Activated T-helper 17 cell treated with anti-CD3 and anti-CD28 coated beads, Interleukin-2, amount 50 U/mL, for 72 hours (primary cell): ENCODE measurements at places on chromosomes 5 and 9.

DNA sequence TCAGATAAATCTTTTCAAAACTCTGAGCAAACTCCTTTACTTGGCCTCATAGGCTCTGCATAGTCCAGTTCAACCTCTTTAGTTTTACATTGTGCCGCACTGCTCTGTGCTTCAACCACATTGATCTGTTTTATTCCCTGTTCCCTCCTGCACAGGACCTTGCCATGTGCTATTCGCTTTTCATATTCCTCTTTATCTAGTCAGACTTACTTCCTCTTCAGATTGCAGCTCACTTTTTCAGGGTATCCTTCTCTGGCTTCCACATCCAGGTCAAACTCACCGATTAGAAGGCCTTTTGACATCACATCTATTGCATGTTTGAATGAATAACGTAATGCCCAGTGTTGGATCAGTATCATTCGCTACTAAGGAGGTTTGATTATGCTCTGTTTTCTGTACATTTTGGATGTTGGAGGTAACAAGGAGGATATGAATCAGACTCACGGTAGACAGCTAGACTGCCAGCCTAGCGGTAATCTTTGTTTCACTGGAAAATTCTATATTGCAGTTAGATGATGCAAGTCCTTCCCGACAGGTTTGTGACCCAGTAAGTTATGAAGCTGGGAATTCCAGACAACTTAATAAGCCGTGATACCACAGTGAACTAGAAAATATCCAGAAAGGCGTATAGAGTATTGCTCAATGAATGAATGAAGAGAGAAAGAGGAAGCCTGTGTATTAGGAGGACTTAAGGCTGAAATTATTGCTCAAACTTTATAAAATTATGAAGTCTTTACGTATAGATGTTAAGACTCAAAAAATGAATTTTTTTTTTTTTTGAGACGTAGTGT lies 65.7 kb downstream of the IQGAP2 start:
- H3K27me3 ChIP-seq, result no peaks in the 10 kb centered on the region
- H3K4me3 ChIP-seq, result peak overlapping the region; percentile 58
- peaks cover 58% of the 10 kb centered on the region for H3K4me1 ChIP-seq
- ATAC-seq, result peak; percentile 31
- peaks cover 35% of the 10 kb centered on the region for H3K36me3 ChIP-seq

GRCh38 chr9:3441197-3441816 lies 84.5 kb downstream of the RFX3 start:
- H3K27me3 ChIP-seq, result no peaks in the 10 kb centered on the region
- H3K27ac ChIP-seq, result no peak overlapping the region
- H3K36me3 ChIP-seq, result no peaks in the 10 kb centered on the region
- ATAC-seq, result peak; percentile 76
- H3K4me1 ChIP-seq, result no peaks in the 10 kb centered on the region

GRCh38 chr9:95373069-95373681 lies 55.7 kb upstream of the FANCC start:
- H3K4me1 ChIP-seq, result no peaks in the 10 kb centered on the region
- no peaks in the 10 kb centered on the region for H3K36me3 ChIP-seq
- no peak overlapping the region for H3K27ac ChIP-seq

DNA sequence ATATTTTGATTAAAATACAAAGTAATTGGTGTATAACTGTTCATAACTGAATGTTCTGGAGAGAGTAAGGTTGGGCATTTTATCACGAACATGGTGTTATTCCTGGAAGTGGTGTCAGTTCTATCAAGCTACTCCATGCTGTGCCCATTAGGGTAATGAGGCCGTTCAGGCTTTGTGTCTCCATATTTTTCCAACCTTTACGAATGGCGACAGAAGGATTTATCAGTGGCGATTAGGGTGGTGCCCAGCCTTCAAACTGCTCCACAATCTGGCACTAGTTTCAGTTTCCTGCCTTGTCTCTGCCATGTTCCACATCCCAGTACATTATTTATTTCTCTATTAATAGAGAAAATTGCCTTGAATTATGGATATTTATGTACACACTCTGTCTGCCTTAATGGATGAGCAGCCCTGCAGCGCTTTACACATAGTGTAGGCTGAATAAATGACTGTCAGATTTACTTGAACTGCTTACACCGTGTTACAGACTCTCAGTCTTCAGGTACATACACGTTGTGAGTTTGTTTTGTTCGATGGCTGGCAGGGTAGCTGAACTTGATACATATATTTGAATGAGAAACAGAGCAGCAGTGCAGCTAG lies 23.9 kb upstream of the TMC1 start:
- no peak overlapping the region for H3K27ac ChIP-seq
- no peaks in the 10 kb centered on the region for H3K36me3 ChIP-seq
- ATAC-seq, result no peak
- no peak overlapping the region for H3K4me3 ChIP-seq
- H3K4me1 ChIP-seq, result no peaks in the 10 kb centered on the region

- no peak overlapping the region for H3K27ac ChIP-seq
- ATAC-seq, result no peak
- no peaks in the 10 kb centered on the region for H3K27me3 ChIP-seq
- H3K4me3 ChIP-seq, result no peak overlapping the region
- no peaks in the 10 kb centered on the region for H3K4me1 ChIP-seq
Measured at GRCh38 chr5:59528202-59528862, 365.2 kb downstream of the PDE4D start.

- no peaks in the 10 kb centered on the region for H3K36me3 ChIP-seq
- ATAC-seq, result peak; percentile 65
- peak overlapping the region; percentile 36 for H3K4me3 ChIP-seq
- peaks cover 16% of the 10 kb centered on the region for H3K4me1 ChIP-seq
- peak overlapping the region; percentile 12 for H3K27ac ChIP-seq
Measured at GRCh38 chr9:37370968-37371563, 51.4 kb upstream of the GRHPR start.

DNA sequence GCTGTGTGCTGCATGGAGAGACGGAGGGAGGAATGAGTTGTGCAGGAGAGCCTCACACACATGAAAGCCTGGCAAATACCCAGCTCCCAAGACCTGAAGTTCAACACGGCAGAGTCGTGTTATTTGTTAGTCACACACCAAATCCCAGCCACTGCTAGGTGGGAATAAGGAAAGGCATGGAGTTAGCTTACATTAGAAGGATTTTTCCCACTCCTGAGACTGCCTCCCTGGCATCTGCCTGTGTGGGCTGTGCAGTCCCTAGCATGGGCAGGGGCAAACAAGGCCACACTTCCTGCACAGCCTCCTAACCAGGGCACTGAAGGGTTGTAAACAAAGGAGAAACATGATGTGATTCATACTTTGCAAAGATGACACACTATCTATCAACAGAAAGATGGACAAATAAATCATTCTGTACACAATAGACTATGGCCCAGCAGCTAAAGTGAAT lies 306.8 kb downstream of the SPOCK1 start:
- H3K4me3 ChIP-seq, result no peak overlapping the region
- no peaks in the 10 kb centered on the region for H3K36me3 ChIP-seq
- peaks cover 4% of the 10 kb centered on the region for H3K27me3 ChIP-seq
- no peaks in the 10 kb centered on the region for H3K4me1 ChIP-seq
- no peak for ATAC-seq

DNA sequence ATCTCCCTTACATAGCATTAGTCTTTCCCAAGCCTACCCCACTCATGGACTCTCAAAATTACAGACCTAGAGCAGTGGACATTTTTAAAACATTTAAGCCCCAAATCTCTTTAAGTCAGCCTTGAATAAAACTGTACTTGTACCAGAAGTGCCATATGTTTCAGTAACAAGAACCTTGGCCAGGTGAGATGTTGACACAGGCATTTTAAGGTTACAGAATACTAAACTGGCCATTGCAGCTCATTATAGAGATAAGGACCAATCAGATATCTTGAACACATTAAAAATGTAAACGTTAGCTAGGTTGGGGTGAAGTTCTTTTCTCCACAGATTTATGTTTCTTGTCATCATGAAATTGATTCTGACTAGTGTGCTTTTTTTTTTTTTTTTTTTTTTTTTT lies 103.8 kb upstream of the MIER3 start:
- H3K27ac ChIP-seq, result no peak overlapping the region
- no peaks in the 10 kb centered on the region for H3K36me3 ChIP-seq
- ATAC-seq, result no peak
- no peaks in the 10 kb centered on the region for H3K4me1 ChIP-seq
- H3K27me3 ChIP-seq, result peaks cover 3% of the 10 kb centered on the region

GRCh38 chr5:175854231-175855040 lies 16.9 kb upstream of the CPLX2 start:
- no peaks in the 10 kb centered on the region for H3K27me3 ChIP-seq
- H3K4me3 ChIP-seq, result no peak overlapping the region
- no peaks in the 10 kb centered on the region for H3K36me3 ChIP-seq
- no peak overlapping the region for H3K27ac ChIP-seq
- no peak for ATAC-seq

GRCh38 chr9:127942216-127943010 lies 4.8 kb upstream of the DPM2 start:
- peaks cover 15% of the 10 kb centered on the region for H3K4me1 ChIP-seq
- peaks cover 35% of the 10 kb centered on the region for H3K36me3 ChIP-seq
- H3K27me3 ChIP-seq, result no peaks in the 10 kb centered on the region
- ATAC-seq, result peak; percentile 59
- no peak overlapping the region for H3K27ac ChIP-seq

DNA sequence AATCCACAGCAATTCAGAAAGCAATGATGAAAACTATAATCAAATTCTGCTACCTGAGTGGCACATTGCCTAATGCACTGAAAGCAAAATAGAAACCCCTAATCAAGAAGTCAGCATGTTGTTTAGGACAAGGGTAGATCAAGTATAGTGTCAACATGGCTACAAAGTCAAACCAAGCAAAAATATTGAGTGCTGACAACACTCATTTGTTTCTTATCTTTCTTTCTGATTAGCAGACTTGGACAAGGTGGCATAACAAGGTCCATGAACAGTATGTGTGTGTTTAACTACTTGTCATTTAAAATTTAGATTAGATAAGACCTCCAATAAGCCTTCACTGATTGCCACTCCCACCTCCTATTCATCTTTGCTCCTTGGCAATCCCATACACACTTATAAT lies 332.4 kb downstream of the KIAA0825 start:
- no peak overlapping the region for H3K27ac ChIP-seq
- no peak for ATAC-seq
- H3K4me3 ChIP-seq, result no peak overlapping the region
- no peaks in the 10 kb centered on the region for H3K27me3 ChIP-seq
- H3K4me1 ChIP-seq, result no peaks in the 10 kb centered on the region
- no peaks in the 10 kb centered on the region for H3K36me3 ChIP-seq

DNA sequence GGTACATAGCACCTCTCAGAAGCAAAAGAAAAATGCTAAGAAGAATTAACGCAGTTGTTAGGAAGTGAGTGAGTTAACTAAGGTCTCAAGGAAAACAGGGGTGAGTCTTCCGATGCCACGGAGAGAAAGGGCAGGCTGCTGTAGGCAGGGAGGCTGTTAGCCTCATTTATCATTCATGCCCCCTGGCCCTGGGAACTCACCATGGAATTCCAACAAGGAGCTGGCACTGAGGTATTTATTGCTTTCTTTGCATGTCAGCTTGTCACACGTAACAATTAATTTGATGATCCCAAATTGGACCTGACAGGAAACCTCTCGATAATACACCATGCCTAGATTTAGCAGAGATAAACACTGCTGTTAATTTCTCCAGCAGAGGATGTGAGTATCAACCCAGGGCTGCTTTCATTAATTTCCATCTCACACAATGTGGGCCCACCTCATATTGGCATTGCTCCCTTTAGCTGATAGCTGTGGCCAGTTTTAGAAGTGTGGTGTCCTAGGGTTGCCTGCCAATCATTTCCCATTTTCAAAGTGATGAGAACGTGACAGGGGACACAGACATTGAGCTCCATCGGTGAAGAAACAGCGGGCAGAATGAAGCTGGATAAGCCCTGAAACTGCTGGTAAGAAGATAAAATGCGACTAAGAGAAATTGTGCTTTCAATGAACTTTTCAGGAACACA lies 45.3 kb downstream of the DAP start:
- no peaks in the 10 kb centered on the region for H3K27me3 ChIP-seq
- peaks cover 19% of the 10 kb centered on the region for H3K36me3 ChIP-seq
- H3K4me3 ChIP-seq, result no peak overlapping the region

GRCh38 chr9:92377876-92378275 lies 26.5 kb downstream of the OGN start:
- H3K27ac ChIP-seq, result peak overlapping the region; percentile 36
- H3K4me1 ChIP-seq, result peaks cover 6% of the 10 kb centered on the region
- peaks cover 10% of the 10 kb centered on the region for H3K36me3 ChIP-seq
- H3K27me3 ChIP-seq, result no peaks in the 10 kb centered on the region
- no peak overlapping the region for H3K4me3 ChIP-seq
- ATAC-seq, result no peak

DNA sequence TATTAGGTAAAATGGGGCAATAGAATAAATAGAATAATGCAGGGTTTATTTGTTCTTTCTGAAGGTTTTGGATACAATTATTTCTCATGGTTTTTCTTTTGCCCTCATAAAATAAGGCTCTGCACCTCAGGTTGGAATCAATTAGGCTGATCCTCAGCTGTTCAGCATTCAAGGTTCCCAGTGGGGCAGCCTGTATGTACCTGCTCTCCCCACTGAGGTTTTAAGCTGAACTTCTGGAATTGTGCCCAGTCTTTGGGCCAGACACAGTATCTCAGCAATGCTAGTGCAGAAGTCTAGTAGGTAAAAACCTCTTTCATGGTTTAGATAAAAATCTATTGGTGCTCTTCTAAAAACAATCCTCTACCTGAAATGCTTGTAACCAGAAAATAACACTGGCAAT lies 98.0 kb downstream of the EDIL3 start:
- H3K27ac ChIP-seq, result no peak overlapping the region
- ATAC-seq, result no peak
- H3K36me3 ChIP-seq, result no peaks in the 10 kb centered on the region
- H3K4me3 ChIP-seq, result no peak overlapping the region
- H3K4me1 ChIP-seq, result no peaks in the 10 kb centered on the region
- H3K27me3 ChIP-seq, result peaks cover 3% of the 10 kb centered on the region

- H3K4me3 ChIP-seq, result peak overlapping the region; percentile 60
- peaks cover 13% of the 10 kb centered on the region for H3K4me1 ChIP-seq
- peaks cover 8% of the 10 kb centered on the region for H3K27me3 ChIP-seq
- ATAC-seq, result no peak
Measured at GRCh38 chr5:54718656-54719055, 201.1 kb downstream of the SNX18 start.

DNA sequence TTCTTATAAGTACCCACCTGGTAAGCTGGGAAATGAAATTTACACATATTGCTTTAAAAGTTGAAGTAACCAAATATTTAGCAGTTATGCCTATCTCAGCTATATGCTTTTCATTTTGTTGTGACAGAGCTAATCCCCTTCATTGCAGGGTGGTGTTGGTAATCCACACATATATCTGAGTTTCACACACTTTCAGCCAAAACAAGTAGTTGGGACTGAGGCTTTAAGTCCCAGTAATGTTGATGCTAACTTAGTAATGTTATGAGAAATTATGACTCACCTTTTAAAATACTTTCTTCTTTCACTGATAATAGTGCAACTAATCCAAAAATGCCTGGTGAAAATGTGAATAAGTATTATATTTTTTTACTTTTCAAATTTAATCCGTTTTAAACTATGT lies 19.2 kb upstream of the RICTOR start:
- H3K27ac ChIP-seq, result no peak overlapping the region
- no peaks in the 10 kb centered on the region for H3K36me3 ChIP-seq
- peaks cover 5% of the 10 kb centered on the region for H3K4me1 ChIP-seq
- H3K4me3 ChIP-seq, result no peak overlapping the region
- peaks cover 3% of the 10 kb centered on the region for H3K27me3 ChIP-seq
